ENCODE measurements at places on chromosomes 6 and 20.
A peak's percentile ranks its signal among the peaks of the same experiment; 100 is the strongest.

DNA sequence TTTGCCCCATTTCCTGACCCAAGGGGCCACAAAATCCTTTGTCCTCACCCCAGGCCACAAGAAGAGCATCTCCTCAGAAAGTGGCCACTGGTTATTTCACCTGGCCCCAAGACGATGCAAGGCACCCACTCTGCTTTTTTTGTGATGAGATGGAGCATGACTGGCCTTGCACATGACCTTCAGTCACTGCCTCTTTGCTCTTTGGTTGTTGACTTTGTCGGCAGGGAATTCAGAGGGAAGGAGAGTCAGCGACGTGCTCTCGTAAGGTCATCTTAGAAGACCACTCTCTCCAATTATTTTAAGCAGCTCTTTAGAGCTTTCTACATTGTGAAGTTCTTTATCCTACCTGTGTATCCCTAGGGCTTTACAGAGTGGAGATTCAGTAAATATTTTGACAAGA is 306.7 kb downstream of the PLCB1 start:
- DNase-seq: no peak

GRCh38 chr6:37696841-37697662 is 631 bp downstream of the MDGA1 start:
- DNase-seq: no peak

- DNase-seq: no peak
These were observed 39.5 kb downstream of the DCBLD1 start for GRCh38 chr6:117521791-117522502.

GRCh38 chr20:50861012-50861411 is 66.2 kb downstream of the BCAS4 start:
- no peak for DNase-seq

DNA sequence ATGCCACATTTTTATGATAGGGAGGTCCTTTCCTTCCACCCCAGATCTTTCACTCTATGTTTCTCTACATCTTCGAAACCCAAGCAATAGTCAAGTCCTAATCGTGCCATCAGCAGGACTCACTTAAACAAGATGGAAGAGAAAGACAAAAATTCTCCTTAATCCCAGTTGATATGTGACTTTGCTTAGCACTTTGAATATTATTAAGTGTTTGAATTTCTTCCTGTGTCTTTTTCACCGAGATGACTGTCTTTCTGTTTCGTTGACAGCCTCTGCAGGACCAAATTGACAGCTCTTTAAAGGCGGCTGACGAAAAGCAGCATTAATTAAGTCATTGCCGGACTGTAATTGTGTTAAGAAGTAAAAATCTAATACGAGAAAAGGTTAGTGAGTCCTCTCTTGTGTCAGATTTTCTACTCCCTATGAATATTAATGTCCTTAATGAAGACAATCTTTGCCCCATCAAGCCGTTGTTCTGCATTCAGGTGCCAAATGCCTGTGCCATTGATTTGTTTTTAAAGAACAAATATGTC is 208.8 kb upstream of the TSHZ2 start:
- DNase-seq: no peak

- no peak for DNase-seq
These were observed 38.0 kb downstream of the C20orf203 start for GRCh38 chr20:32635764-32636163.

- DNase-seq: peak; percentile 48
These were observed 26.6 kb downstream of the RIN2 start for GRCh38 chr20:19784511-19785172.

- DNase-seq: no peak
These were observed 287.8 kb downstream of the CDH4 start for GRCh38 chr20:61539706-61540360.

- peak; percentile 74 for DNase-seq
These were observed 24.1 kb downstream of the STK4 start for GRCh38 chr20:44990425-44990824.

- DNase-seq: no peak
These were observed 141.3 kb downstream of the PXDC1 start for GRCh38 chr6:3610206-3610605.

GRCh38 chr6:149499066-149499465 is 14.3 kb upstream of the ZC3H12D start:
- DNase-seq: no peak

- DNase-seq: no peak
These were observed 25.1 kb downstream of the PSMG4 start for GRCh38 chr6:3283641-3284435.

- DNase-seq: peak; percentile 46
These were observed 525 bp downstream of the NCOA7 start for GRCh38 chr6:125791151-125791819.

GRCh38 chr20:48025051-48025515 is 239.8 kb upstream of the SULF2 start:
- peak; percentile 51 for DNase-seq

DNA sequence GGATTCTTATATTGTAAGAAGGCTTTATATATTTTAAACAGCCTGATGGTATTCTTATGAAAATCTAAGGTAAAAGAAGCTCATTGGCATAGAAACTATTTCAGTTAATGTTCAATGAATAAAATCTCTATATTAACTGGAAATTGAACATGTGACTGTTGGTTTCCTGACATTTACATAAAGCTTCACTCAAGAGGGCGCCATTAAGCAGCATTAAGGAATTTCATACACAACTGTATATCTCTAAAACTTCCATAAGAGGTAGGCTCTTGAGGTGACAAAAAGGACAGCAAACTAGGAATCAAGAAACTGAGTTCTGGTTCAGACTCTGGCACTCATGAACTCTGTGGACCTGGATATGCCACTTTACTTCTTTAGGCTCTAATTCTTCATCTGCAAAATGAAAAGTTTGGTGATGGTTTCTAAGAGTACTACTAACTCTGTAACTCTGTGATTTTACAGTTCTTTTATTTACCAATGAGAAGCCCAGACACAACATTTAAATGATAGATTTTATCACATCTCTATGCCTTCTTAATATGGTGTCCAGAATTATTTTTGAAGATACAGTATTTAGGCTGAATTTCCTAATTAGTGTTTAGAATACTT is 147.5 kb downstream of the FLRT3 start:
- peak; percentile 10 for DNase-seq

DNA sequence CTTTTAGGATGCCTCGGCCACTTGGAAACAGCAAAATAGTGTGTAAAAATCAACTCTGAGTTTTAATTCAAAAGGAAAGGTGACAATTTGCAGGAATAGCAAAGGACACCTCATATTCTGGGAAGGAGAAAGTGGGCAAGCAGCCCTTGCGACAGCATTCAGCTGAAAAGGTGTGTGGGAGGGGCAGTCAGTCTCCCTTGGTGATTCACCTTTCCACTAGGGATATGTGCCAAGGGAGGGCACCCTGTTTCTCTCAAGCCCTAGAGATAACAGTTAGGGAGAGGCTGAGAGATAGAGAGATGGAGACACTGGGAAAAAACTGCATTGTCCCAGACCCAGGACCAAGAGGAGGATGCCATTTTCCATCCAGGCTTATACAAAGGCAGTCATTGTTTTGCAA is 228.1 kb downstream of the EPM2A start:
- DNase-seq: no peak

GRCh38 chr6:124812067-124812466 is 150.2 kb upstream of the RNF217 start:
- no peak for DNase-seq

DNA sequence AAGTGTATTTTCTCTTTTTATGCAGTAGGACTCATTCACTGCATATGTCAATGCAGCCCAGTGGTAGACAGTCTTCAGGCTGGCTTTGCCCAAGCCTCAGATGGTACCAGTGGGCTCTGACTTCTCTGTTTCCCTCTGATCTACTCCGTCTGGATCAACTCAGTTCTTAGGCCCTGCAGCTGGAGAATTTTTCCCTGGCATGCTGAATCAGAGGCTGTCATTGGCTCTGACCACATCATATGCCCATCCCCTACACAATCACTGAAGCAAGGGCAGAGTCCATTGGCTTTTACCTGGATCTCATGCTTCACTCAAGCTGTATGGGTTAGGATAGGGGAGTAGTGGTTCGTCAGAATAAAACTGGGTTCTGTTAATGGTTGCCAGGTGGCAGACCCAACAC is 57.8 kb downstream of the KIZ start:
- DNase-seq: no peak

DNA sequence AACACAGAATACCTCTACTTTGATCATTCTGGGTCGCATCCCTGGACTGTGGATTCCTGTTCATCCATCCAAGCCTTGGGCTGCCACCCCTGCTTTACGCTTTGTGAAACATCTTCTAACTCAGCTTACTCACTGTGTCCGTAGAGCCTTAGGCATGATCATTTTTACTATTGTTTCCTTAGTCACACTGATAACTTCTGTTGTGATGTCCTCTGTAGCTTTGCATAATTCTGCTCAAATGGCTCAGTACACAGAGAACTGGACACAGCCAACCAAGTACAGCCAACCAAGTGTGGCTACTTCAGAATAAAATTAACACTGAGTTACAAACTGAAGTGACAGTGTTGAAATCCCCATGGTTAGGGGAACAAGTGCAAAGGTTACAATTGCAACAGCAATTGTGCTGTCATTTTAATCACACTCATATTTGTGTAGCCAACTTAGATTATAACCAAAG is 8.6 kb upstream of the FKBP1A start:
- peak; percentile 38 for DNase-seq

DNA sequence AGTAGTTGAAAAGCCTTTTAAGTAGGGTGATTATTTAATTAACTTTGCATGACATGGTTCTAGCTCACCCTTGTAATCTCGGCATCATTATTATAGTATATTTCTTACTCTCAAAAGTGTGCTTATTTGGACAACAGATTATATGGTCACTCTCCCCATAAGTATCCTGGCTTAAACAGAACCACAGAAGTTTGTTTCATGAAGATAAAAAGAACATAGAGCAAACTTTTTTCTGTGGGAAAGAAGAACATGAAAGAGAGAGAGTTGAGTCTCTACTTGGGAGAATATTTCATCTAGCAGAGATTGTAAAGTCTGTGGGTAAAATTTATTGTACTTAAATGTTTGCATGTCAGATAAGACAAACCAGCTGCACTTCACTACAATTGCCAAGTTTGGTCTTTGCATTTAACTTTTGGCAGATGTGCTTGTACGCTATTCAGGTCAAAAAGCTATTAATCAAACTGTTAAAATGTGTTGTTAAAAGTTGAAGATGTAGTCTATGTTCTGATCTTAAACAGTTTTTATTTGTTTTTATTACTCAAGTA is 33.4 kb upstream of the PRIM2 start:
- DNase-seq: no peak

DNA sequence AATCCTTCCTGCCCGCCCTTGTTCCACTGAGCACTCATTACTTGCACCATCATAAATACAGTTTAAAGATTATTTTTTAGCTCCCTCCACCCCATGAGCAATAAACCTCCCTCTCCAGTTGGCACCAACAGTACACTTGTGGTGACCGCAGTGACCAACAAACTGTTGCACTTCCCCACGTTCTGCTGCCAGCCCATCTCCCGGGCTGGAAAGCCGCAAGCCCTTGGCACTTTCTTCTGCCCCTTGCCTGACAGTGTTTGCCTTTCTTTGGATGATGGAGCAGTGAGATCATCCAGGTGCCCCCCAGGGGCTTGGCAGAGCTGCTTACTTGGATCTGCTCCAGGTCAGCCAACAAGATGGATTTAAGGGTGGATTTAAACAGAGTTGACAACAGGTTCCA is 21.6 kb downstream of the KCNB1 start:
- DNase-seq: no peak

All from MV-4-11 (cell line).